Cerebellar cortex (tissue), 1 donor: ENCODE measurements at places on chromosomes 11 and 22.
A peak's percentile ranks its signal among the peaks of the same experiment; 100 is the strongest.

DNA sequence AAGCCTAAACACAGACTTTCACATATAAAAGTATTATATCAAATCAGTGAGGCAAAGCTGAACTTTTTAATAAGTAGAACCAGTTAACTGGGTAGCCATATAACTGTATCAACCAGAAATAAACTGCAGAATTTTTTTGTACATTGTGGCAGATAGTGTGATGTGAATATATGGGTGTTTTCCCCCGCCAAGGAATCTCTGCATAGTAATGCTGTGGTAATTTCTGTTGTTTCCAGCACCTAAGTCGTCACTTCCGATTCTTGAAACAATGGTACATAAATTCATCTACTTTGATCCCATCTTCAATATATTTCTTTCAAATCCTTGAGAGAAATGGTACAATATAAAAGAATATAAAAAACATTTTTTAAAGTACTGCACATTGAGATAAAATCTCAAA lies 39.6 kb downstream of the NARS2 start:
- DNase-seq = no peak

DNA sequence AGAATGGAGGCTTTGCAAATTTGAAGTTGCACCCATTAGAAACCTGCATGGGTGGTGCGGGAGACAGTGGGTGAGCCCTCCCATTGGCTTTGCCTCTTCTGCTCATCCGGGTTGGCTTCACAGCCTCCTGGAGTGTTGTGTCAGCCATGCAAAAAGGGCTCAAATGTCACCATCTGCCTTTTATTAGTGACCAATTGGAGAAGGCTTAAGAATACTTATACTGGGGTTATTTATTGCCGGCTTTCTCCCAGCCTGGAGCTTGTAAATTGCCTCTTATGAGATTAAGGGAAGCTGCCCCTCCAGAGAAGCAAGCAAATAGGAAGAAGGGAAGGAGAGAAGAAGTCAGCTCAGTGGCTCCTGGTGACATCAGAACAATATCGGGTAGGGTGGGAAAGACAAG lies 182.6 kb downstream of the ST3GAL4 start:
- no peak for DNase-seq

DNA sequence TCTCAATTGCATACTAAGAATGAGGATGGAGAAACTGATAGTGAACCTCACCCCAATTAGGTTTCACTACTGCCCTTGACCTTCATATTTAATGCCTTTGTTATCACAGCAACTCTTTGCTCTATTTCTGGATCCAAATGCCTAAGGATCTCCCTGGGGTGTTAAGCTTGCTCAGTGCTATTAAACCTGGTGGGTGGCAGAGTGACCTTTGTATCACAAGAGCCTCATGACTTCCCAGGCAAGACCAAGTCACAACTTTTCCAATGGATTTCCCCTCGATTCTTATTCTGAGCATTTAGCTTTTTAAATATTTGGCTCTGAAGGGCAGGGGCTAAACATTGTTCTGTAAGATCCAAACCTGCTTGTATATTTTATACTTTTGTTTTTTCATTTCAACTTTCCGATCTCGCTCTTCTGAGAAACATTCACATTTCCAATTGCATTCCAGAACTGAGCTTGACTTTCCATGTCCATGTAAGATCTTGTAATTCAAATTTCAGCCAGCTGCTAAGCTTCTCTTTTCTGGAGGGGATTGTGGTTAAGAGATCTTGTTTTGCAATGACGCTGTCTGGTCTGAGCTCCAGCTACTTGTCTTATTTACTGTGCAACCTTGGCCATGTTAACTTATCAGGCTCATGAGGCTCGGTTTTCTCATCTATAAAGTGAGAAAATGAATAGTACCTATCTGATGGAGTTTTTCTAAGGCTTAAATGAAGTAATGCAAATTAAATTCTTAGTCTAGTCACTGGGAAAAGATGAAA lies 6.4 kb upstream of the EHF start:
- DNase-seq = no peak

DNA sequence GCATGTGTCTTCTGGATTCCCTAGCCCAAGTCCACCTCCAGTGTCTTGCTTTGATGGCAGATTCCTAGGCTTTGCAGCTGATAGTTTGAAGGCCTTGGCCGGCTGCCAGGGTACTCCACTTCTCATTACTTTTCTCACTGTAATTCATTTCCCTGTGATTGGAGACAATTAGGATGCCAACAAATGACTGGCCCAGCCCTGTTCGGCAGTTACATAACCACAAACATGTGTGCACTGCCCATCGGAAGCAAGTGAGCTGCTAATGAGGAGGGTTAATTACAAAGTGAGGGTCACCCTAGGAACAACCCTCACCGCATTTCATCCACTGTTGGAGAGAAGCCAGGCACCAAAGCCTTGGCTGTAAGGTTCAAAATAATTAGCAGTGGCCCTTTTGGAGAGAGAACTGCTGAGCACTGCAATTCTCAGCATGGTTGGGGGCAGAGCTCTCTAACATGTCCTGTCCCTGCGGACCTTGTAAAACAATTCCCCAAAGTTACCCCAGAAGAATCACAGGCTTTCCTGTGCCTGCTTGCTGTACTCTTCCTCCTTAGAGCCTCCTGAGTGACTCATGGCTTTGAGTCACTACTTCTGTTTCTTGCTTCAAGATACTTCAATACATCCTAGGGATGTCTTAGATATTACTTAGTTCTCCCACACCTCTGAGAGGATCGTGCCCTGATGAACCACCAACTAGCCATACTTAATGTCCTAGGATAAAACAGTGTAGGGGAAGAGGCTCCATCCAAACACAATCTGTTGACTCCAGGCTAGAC lies 109.7 kb upstream of the GALNT18 start:
- no peak for DNase-seq

- DNase-seq = peak; percentile 66
Measured at GRCh38 chr11:818396-819128, at the start of gene PNPLA2. PNPLA2 (plus strand) TSS chr11:818914; CDS start chr11:819719, 805 bp downstream.

GRCh38 chr11:76665172-76665571 lies 5.4 kb downstream of the LRRC32 start:
- DNase-seq = no peak

- no peak for DNase-seq
Measured at GRCh38 chr22:47292546-47293320, 530.3 kb downstream of the TBC1D22A start.

DNA sequence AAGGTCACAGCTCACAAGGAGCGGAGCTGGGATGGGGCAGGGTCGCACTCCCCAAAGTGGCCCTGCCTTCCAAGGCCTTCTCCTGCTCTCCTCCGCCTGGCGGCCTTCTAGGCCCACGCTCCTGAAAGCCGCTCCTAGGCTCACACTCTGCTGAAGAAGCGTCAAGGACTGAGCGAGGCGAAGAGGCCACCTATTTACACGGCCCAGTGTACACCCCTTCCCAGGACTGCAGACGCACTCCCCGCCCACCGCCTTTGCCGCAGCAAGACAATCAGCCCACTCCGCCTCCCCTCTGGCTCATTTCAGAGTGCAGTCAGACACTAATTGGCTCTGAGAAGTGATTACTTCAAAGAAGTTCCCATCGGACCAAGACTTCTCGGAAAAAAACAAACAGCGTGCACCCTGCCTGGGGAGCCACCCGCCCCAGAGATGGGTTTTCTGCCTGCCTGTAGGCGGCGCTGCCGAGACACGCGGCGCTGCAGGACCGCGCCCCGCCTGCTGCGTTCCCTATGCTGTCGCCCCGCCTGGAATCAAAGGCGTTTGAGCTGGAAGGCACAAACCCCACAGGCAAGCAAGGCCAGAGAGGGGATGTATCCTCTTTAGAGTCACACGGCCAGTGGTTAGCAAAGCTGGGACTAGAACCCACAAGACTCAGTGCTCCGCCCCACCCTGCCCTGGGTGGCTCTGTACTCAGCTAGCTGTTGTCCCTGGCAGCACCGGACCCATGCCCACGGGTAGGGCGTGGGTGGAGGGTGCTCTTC lies 414.8 kb downstream of the BUD13 start:
- no peak for DNase-seq

DNA sequence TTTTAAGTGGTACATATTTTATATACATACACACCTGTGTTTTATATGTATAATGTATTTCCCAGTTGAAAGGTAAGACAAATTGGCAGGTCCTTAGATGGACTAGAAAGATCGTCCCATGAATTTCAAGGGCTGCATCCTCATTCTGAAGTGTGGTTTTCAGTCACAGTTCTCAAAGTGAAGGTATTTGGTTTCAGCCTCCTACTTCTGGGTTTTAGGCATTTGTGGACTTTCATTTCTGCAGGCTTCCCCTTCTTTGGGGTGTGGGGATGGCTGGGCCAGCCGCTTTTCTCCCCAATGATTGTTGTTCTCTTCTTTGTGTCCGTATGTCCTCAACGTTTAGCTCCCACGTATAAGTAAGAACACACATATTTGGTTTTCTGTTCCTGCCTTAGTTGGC lies 10.0 kb downstream of the DCPS start:
- DNase-seq = no peak

DNA sequence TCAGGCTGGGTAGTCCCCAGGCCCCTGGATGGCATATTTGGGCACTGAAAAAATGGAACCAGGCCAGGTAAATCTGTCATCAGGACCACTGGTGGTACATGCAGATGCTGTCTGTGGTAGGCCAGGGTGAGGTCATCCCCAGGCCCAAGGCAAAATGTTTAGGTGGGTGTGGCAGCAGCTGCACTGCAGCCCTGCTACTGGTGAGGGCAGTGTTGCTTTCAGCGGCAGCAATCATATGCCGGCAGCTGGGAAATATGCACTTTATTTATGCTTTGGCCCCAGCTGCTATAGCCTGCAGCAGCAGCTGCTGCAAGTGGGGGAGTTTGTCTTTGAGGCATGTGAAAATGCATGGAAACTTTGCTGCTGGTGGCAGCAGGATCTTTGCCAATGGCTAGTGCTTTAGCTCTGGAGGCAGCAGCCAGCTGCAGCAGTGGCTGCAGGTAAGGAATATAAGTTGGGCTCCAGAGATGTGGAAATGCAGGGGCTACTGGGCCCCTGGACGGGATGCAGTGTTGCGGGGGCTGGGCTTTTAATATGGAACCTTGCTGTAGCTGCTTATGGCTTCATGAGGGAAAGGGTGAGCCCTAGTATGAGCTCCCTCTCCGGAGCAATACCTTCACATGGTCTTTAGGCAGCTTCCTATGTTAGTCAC lies 365.7 kb upstream of the CADM1 start:
- no peak for DNase-seq

DNA sequence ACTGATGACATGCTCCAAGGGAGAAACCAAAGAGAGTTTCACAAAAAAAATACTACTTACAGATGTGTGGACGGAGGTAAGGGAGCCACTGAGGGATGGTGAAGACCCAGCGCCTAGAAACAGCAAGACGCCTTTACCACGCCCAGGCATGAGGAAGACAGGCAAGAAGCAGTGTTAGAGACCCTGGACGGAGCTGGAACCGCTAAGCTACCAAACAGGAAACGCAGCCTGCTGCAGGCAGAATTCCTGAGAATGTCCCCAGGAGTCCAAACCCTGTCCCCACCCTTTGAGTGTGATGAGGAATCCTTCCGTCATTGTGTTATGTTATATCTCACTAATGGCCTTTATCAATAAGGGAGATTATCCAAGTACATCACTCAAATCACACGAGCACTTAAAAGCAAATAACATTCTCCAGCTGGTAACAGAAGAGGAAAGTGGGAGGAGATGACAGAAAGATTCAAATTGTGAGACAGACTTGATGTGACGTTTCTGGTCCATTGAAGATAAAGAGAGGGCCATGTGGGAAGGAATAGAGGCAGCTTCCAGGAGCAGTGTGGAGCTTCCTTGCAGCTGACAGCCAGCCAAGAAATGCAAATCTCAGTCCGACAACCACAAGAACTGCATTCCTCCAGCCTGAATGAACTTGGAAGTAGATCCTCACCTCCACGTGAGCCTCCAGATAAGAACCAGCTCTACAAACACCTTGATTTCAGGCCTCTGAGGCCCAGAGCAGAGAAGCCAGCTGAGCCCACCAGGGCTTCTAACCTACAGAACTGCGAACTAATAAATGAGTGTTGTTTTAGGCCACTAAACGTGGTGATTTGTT lies 19.1 kb downstream of the FAM181B start:
- no peak for DNase-seq

GRCh38 chr11:93084727-93085505 lies 112.9 kb downstream of the SLC36A4 start:
- DNase-seq = no peak

GRCh38 chr22:19565382-19566278 lies 41.4 kb upstream of the CLDN5 start:
- DNase-seq = no peak

DNA sequence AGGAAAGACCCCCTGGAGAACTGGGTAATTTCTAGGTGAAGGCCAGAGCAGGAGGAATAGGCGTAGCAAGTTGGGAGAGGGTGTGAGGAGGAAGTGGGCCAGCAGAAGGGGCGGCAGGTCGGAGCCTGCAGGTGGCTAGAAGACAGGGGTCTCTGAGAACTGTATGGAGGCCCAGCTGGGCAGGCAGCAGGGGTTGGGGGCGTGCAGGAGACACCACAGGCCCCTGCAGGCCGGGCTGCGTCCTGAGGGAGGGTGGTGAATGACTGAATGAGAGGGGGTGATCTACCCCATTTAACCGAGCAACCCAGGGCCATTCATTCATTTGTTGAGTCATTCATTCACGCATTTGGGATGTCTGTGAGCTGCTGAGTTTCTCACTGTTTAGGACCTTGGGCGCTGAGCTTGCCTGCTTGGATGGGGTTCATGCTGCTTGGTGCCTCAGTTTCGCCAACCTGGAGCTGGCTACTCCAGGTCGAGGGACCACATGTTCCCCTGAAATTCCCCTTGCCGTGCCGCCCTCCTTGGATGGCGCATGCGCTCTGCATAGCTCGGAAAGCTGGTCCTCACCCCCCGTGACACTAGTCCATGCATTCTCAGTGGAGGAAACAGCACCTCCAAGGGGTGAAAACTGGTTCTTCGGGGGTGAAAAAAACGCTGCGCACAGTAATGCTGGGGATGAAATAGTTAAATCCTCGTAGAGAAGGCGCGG lies 15.6 kb downstream of the MPPED1 start:
- no peak for DNase-seq

- no peak for DNase-seq
Measured at GRCh38 chr11:96715208-96715607, 325.4 kb downstream of the JRKL start.

DNA sequence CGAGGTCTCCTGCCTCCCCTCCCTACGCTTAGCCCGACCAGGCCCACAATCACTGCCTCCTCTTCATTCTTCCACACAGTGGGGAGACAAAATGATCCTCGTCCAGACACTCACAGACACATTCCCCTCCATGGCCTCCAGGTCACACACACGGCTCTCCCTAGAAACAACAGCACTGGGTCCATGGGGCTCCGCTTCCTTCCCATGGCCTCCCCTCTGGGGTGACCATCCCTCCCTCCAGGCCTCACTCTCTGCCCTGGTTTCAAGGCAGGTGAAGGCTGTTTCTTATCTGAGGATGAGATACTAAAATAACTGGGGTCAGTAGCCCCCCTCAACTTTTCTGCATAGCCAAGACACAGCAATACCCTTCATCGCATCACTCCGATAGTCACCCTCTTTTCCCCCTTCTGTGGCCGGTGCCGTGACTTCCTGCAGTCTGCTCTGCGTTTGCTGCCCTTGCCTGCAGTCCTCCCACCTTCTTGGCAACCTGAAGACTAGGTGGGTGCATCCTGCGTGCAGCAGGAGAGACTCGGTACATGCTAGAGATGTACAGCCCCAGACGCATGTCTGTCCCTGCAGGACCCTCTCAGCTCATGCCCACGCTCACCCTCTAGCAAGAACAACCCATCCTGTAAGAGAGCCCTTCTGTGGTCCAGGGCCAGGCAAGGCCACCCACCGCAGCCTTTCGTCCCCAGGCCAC lies 55.8 kb downstream of the CD6 start:
- DNase-seq = no peak

- peak; percentile 57 for DNase-seq
Measured at GRCh38 chr11:12113294-12113693, 2.9 kb downstream of the MICAL2 start.

GRCh38 chr22:49244466-49245420 lies 582.9 kb downstream of the BRD1 start:
- no peak for DNase-seq

- DNase-seq = no peak
Measured at GRCh38 chr22:27846248-27846757, 44.7 kb upstream of the MN1 start.
